ENCODE measurements at places on chromosomes 1 and 21.

GRCh38 chr1:30294508-30294907 lies 428.9 kb downstream of the MATN1 start:
- no peak for DNase-seq

DNA sequence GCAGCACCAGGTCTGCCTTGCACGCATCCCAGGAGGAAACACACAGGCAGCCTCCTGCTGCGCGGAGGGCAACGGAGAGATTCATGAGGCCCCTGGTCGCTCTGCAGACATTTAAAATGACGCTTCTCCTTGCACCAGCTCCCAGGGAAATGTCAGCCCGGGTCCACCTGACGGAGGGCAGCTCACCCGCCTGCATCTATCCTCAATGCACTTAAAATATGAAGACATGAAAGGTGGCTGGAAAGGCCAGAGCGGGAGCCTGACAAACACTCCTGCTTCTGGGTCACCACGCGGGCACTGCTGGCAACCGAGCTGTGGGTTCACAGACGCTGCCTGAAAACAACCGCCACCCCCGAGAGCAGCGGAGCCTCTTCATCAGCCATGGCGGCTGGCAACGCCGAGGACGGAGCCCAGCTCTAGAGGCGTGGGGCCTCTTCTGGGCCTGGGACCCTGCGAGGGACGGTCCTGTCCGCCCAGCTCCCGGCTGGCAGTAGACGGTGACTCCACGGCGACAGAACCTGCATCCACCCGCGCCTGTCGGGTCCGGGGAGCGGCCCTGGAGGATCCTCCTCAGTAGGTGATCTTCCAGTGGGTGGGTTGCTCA lies 22.7 kb downstream of the POFUT2 start:
- DNase-seq, result no peak

- no peak for DNase-seq
Observed at GRCh38 chr1:58934706-58935105, 150.9 kb upstream of the JUN start.

DNA sequence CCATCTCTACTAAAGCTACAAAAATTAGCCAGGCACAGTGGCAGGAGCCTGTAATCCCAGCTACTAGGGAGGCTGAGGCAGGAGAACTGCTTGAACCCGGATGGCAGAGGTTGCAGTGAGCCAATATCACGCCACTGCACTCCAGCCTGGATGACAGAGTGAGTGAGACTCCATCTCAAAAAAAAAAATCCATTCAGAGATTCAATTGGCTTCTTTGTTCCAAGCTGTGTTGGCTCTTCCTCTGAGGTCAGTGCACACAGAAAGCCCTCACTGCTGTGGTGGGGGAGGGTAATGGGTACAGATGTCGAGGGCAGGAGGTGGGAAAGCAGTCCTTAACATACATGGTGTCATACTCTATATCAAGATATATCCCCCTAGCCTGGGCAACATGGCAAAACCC lies 14.7 kb downstream of the TIE1 start:
- no peak for DNase-seq

GRCh38 chr1:101451888-101452287 lies 215.1 kb downstream of the S1PR1 start:
- DNase-seq, result no peak

All from stimulated activated CD8-positive, alpha-beta memory T cell treated with anti-CD3 and anti-CD28 coated beads, Interleukin-4, amount 100 ng/mL, for 1 hour (primary cell).